ENCODE measurements at places on chromosomes 6 and 20. TPM values are rescaled to one million over a fixed set of nuclear protein-coding genes. Genes with fewer than 3 reads are reported as not detected.
A peak's percentile ranks its signal among the peaks of the same experiment; 100 is the strongest.

Gene APOBEC2
- not detected for total RNA-seq

GRCh38 chr6:19892260-19892659 is 55.1 kb downstream of the ID4 start:
- DNase-seq = peak; percentile 63

DNA sequence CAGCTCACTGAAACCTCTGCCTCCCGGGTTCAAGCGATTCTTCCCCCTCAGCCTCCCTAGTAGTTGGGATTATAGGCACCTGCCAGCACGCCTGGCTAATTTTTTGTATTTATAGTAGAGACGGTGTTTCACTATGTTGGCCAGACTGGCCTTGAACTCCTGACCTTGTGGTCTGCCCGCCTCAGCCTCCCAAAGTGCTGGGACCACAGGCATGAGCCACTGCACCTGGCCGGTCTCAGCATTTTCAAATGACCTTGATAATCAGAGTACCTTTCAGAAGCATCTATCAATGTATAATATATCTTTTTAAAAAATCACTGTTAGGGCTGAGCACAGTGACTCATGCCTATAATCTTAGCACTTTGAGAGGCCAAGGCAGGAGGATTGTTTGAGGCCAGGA is 143.0 kb downstream of the DOK5 start:
- DNase-seq = no peak

- no peak for DNase-seq
Observed at GRCh38 chr6:143708889-143709288, 31.1 kb downstream of the PHACTR2 start.

GRCh38 chr6:150227281-150227680 is 84.4 kb downstream of the PPP1R14C start:
- DNase-seq = no peak

DNA sequence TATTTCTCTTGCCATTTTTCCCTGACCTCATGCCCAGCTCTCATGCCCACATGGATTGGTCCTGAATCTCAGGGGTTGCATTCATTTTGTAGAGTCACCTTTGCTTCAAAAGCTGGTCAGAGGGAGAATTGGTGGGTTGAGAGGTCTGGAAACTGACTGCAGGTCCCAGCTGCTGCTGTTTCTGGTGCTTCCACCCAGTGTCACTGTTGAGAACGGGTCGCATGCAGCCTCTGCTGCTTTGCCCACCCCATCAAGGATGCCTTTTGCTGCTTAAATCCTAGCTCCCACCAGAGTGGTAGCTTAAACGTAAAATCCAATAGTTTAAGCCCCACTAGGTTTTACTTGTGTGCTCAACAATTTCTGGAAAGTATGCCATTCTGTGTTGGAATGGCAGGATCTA is 211.4 kb upstream of the TSHZ2 start:
- DNase-seq = no peak
